ENCODE measurements at places on chromosomes 4 and X. TPM values are rescaled to one million over a fixed set of nuclear protein-coding genes. Genes with fewer than 3 reads are reported as not detected.
A peak's percentile ranks its signal among the peaks of the same experiment; 100 is the strongest.

DNA sequence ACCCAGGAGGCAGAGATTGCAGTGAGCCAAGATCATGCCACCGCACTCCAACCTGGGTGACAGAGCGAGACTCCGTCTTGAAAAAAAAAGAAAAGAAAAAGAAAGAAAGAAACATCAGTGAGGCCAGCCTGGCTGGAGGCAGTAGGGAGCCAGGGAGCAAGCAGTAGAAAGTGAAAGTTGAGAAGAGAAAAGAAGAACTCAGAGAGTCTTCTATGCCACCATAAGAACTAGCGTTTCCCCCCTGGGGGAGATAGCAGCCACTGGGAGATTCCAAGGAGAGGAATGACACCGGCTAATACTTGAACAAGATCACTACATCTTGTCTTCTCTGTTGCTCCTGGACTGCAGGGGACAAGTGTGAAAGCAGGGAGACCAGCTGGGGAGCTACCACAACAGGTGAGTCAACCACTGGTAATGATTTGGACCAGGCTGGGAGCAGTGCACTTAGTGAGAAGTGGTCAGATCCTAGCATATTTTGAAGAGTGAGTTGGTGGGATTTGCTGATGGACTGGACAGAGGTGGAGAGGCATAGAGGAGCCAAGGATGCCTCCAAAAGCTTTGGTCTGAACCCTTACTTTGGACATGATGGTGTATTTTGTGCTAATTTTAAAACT lies 33.4 kb downstream of the SLC2A9 start:
- DNase-seq = no peak

DNA sequence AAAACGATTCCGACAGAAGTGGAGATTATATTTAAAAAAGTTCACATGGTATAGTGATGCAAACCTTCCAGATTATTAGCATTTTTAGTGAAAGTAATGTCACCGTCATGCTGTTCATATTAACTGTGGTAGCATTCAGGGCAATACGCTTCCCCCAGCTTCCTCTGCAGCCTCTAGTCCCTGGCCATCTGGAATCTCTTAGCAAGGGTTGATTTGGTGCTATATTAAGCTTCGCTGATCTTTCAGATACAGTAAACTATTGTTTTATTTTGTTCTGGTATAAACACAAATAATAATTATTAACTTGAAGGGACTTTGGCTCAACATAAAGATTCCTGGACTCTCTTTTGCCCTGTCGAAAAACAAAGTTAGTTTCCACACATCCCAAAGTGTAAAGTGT lies 1080.5 kb upstream of the TENM3 start:
- DNase-seq = no peak

GRCh38 chrX:153868576-153869472 lies 17.1 kb downstream of the L1CAM start:
- no peak for DNase-seq

- DNase-seq = no peak
These were observed 39.3 kb upstream of the CLDN34 start for GRCh38 chrX:9927698-9928482.

DNA sequence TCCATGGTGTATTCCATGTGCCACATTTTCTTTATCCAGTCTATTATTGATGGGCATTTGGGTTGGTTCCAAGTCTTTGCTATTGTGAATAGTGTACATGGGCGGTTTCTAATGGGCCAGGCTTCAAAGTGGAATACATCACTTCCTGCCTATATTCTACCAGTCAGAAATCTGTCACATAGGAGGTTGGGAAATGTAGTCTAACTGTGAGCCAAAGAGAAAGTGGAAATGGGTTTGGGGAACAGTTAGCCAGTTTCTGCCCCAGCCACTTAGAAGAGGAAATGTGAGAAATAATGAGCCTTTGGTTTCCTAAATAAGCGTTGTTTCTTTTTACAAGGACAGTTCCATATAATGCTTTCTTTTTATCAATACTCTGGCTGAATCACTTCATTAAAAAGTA lies 85.1 kb upstream of the AP1S2 start:
- no peak for DNase-seq

DNA sequence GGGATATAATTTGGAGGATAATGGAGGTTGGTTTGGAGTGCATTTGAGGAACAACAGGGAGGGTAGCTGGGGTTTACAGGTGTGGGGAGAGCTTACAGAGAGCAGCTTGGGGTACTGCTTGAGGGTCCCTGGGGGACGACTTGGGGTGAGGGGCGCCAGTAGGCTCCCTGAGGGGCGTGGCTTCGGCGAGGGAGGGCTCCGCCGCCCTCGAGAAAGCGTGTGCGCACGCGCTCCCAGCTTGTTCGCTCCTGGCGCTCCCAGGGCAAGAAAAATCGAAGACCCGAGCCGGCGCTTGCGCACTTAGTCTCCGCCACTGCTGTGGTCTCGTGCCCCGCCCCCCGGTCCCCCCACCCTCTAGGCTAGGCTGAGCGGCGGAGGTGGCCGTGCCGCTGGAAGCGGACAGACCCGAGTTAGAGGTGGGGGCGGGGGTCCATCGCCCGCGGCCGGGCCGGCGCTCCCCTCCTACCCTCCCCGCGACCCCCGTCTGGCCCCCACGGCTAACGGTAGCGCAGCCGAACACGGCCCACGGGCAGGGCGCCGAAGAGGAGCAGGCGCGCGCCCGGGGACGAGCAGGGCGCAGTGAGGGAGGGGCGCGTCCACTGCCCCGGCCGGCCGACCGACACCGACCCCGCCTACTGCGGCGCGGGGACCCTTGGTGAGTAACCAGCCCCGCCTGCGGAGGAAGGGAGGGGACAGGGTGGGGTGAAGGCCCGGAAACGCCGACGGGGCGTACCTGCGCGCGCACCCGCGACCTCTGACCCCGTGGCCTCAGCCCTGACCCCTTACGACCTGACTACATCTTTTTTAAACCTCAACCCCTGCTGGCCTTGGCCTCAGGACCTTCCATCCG lies 5.4 kb upstream of the CCDC120 start:
- peak; percentile 64 for DNase-seq

DNA sequence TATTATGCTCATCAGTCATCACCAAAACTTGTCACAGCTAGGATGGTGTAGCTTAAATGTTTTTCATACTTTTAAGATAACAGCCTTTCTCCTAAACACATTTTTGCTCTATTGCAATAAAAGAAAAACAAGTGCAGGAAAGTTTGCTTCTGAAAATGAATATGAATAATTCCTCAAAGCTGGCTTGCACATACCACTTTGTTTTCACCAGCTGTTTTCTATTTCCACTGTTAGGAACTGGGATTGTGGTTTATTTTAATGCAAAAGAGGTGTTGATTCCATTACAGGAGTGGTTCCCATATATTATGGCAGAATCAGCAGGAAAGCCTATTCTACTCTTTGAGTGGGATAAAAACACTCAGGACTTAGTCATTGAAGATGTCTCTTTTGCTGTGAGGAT lies 145.9 kb downstream of the PPA2 start:
- no peak for DNase-seq

- DNase-seq = peak; percentile 71
These were observed at the start of gene ARHGAP6 for GRCh38 chrX:11665168-11666111. Gene ARHGAP6, minus strand, starts transcription at chrX:11665920. Its CDS starts 1,092 bp downstream, at chrX:11664828.

DNA sequence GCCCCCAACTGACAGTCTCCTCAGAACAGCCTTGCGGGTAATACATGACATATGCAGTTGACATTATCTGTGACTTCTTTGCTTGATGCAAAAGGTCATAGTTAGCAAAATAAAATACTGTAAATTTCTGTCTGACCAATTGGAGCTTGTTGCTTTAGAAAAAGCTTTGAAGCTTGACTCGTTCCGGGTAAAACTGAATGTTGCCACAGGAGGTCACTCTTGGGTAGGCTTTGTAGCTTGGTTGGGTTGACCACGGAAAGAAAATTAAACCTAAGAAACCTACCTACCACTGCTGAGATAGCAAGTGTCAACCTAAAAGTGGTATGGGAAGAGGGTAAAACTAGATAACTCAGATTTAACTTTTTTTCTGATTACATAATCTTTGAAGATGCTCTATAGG lies 23.2 kb downstream of the PRPS2 start:
- no peak for DNase-seq

DNA sequence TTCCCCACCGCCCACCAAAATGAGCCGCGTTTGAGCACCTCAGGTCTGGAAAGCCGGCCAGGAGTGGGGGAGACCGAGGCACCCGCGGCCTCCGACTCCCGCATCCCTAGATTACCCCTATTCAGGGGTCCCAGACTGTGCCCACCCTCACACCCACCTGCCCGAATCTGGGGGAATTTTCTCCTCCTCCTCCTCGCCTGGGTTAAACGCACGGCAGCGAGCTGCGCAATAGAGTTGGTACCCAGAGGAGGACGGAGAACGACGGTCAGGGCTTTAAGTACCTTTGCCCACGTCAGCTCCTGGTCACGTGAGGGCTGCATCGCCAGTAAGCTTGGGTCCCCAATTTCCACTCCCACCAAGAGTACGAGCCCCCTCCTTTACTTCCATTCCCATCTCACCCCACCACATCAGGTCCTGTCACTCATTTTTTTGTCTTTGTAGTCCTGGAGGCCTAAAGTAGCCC lies at the start of gene ARMCX2:
Gene ARMCX2 (minus strand): TSS at position 250 of the 463 bp plus-strand sequence. CDS start 2,262 bp downstream, outside the sequence.
- DNase-seq = peak; percentile 71

- DNase-seq = no peak
These were observed 36.2 kb downstream of the PAPSS1 start for GRCh38 chr4:107683873-107684272.

- no peak for DNase-seq
These were observed 16.8 kb downstream of the SMIM20 start for GRCh38 chr4:25930731-25931354.

DNA sequence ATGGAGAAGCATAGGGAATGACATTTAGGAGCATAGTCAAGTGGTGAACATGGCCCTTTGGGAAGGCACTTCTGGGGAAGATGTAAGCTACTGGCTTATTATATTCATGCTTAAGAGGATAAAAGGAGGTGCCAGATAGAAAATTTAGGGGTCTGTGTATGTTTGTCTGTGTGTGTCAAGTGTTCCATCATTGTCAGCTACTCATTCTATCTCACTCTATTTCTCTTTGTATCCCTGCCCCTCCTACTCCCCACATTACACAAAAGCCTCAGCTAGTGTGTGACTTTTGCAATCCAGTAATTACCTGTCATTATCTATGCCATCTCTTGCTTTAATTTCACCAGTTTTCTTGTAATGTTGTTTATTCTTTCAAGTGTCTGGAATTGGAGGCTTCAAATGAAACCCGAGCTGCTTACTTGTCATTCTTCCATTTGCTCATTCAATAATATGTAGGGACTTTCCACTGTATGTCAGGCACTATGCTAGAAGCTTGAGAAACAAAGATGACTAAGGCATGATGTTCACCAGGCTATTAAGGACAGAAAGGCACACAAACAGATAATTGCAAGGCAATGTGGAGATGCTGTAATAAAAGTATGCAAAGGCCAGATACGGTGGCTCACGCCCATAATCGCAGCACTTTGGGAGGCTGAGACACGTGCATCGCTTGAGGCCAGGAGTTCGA lies 229.8 kb upstream of the TEX13C start:
- no peak for DNase-seq

DNA sequence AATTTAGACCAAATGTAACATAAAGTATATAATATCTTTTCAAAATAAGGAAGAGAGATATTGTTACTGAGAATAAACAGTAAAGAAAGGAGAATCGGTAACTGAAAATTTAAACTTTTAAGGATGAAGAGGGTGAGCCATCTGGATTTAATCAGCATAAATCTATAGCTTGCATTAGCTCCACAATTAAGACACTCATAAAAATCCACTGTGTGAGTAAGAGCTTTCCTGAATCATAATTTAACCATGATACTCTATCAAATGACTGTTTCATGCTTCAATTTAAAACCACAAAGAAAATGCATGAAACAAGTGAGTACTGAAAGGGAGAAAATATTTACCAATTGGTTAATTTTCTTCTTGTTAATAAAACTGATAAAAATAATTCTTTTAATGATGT lies 951.5 kb upstream of the SLIT2 start:
- no peak for DNase-seq

- DNase-seq = peak; percentile 13
These were observed 66.4 kb downstream of the DIPK2B start for GRCh38 chrX:45134315-45134731.

- no peak for DNase-seq
These were observed 518.1 kb downstream of the GRXCR1 start for GRCh38 chr4:43410636-43411035.

GRCh38 chrX:107205770-107206696 lies at the start of the genes DNAAF6 and NUP62CL:
Gene DNAAF6, plus strand, starts transcription at chrX:107206611. Its CDS starts 6,265 bp downstream, at chrX:107212876.
Gene NUP62CL, minus strand, starts transcription at chrX:107206433. Its CDS starts 31,287 bp downstream, at chrX:107175146.
- DNase-seq = peak; percentile 23

GRCh38 chrX:16714504-16714903 lies 2.0 kb upstream of the CTPS2 start:
- DNase-seq = no peak

DNA sequence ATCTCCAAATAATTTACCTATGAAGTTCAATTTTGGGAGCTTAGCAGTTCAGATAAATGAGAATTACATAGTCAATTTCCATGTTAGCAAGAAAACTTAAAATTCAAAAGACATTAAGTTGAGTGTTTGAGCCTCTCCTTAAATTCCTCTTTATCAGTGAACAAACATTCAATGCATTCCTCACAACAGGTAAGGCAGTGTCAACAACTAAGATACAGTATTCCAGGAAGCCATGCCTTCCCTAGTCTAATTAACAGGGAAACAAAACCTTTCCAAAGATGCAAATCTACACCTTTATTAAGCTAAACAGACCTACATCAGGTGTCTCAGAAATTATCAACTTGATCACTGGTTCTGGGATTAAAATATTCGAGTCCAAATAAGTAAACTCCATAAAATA lies 3.7 kb downstream of the SH3RF1 start:
- DNase-seq = no peak

- no peak for DNase-seq
These were observed 1001.2 kb downstream of the STIM2 start for GRCh38 chr4:27861802-27862201.

GRCh38 chr4:104064646-104065577 lies 345.1 kb upstream of the TACR3 start:
- DNase-seq = peak; percentile 36

EVC2 gene
- polyA plus RNA-seq = 4.0 TPM

POU3F4 gene
- polyA plus RNA-seq = not detected

NHSL2 gene
- 8.2 TPM for polyA plus RNA-seq

SMPX gene
- polyA plus RNA-seq = 250 TPM

CEP135 gene
- 5.5 TPM for polyA plus RNA-seq

PHOX2B gene
- not detected for polyA plus RNA-seq

C4orf51 gene
- polyA plus RNA-seq = not detected

FHIP1A gene
- 15.5 TPM for polyA plus RNA-seq

KDM6A gene
- polyA plus RNA-seq = 17.0 TPM

C1QTNF7 gene
- 2.0 TPM for polyA plus RNA-seq

SYTL4 gene
- polyA plus RNA-seq = 5.8 TPM

IL15 gene
- 7.0 TPM for polyA plus RNA-seq

UCHL1 gene
- polyA plus RNA-seq = 20.8 TPM

Measured in hindlimb muscle (tissue), 1 donor.